Mesothelial cell of epicardium (in vitro differentiated cells): ENCODE measurements at places on chromosomes 6 and 20. TPM values are rescaled to one million over a fixed set of nuclear protein-coding genes. Genes with fewer than 3 reads are reported as not detected.

RIPPLY2 gene
- total RNA-seq, result not detected in 3 replicates

- DNase-seq, result no peak
Measured at GRCh38 chr6:169253337-169254238, at the start of gene THBS2. TSS of gene THBS2 (minus strand) at chr6:169253846. CDS start at chr6:169250784, 3,062 bp downstream.

DNA sequence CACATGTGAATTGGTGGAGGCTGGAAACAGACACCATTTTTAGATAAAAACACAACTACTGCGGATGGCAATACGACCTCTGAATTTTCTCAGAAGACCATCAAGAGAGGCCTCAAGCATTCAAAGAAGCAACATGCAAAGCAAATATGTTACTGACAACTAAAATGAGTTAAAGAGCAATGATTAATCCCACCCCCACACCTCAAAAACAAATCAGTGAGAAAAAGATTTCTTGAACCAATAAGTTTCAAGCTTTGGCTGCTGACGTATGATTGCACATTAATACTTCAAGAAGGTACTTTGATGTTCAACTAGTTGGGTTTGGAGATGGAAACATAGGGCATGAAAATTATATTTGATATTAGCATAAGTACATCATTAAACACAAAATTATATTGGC lies 982 bp downstream of the MMUT start:
- DNase-seq, result no peak

DNA sequence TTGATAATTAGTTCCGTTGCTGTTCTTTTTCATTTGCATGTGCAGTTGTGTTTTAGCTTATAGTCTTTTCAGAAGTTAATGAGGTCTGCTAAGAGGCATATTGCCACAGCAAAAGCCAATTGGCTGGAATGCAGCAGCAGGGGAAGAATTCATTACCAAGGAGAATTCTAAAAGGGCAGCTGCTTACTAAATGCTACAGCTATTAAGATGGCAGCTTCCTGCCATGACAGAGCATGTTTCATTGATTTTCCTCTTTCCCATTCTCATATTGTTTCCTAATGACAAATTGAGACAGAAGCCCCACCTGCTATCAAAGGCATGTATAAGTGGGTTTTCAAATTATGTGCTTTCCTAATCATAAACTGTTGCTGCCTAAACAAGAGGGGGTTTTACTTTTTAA lies 66.6 kb downstream of the CLVS2 start:
- no peak for DNase-seq

DNA sequence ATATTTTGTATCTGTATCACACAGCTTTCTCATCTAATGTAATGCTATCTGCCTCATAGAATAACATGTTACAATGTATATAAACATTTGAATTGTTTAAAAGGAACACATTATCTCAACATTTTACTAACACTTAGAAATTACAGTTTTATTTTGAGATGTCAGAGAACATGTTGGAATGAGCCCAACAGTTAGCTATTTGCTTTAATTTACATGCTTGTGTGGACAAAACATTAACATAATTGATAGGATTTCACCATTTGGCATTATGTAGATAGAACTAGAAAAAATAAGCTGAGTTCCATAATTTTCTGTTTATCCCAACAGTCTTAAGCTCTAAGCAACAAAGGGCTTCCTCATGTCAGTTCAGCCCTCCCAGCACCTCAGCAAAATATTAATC lies 330.9 kb downstream of the LMBRD1 start:
- no peak for DNase-seq

- DNase-seq, result no peak
Measured at GRCh38 chr20:46688151-46689081, 828 bp downstream of the TP53RK start.

DTD1 gene
- total RNA-seq, result 22.2 to 25.7 TPM (median 23.7 TPM) in 3 replicates

GATA5 gene
- total RNA-seq, result 26.0 to 30.0 TPM (median 27.5 TPM) in 3 replicates

DNA sequence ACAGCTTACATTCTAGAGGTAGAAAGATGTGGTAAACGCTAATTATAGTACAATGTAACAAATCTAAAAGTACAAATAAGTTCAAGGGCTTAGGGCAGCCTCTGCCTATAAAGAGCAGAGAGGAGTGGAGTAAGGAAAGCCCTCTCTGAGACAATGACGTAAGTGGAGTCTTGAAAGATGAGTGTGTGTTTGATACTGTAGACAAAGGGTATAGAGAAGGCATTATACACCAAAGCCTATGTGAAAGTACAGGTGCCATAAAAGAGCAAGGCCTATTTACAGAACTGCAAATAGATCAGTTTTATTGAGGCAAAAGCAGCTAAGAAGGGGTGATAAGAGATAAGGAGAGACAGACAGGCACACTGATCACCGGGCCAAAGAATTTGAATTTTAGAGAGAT lies 10.9 kb downstream of the GOPC start:
- no peak for DNase-seq

- DNase-seq, result no peak
Measured at GRCh38 chr6:43740961-43741764, 28.8 kb upstream of the VEGFA start.

PCNA gene
- total RNA-seq, result 82.6 to 89.8 TPM (median 87.5 TPM) in 3 replicates

SYCP2L gene
- total RNA-seq, result 16.6 to 20.1 TPM (median 19.9 TPM) in 3 replicates

GRCh38 chr20:58231683-58232082 lies 3.2 kb upstream of the ANKRD60 start:
- no peak for DNase-seq

DNA sequence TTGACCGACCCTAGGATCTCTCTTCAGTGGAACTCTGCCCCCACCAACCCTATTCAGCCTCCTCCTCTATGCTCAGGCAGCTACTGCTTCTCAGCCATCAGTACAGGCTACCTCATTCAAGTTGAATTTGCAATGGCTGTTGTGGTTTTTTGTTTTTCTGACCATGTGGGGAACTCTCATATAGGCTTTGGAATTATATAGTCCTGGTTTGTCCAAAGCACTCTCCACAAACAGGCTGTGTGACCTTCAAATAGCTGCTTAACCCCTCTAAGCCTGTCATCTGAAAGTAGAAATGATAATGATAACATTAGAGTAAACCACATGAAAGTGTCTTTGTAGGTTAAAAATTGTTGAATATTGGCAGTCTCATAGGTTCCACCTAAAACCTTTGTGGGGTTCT lies 80.3 kb downstream of the UNC5CL start:
- no peak for DNase-seq

ZBTB2 gene
- 15.2 to 16.1 TPM (median 15.8 TPM) in 3 replicates for total RNA-seq

- DNase-seq, result no peak
Measured at GRCh38 chr20:63006540-63007359, at the start of gene BHLHE23. TSS of gene BHLHE23 (minus strand) at chr20:63006964. CDS start at chr20:63006774, 190 bp downstream.

TSBP1 gene
- not detected in 3 replicates for total RNA-seq

GRCh38 chr20:62220666-62221568 lies 839 bp upstream of the HRH3 start:
- DNase-seq, result no peak

- no peak for DNase-seq
Measured at GRCh38 chr6:51996296-51996947, 91.0 kb downstream of the PKHD1 start.

DNA sequence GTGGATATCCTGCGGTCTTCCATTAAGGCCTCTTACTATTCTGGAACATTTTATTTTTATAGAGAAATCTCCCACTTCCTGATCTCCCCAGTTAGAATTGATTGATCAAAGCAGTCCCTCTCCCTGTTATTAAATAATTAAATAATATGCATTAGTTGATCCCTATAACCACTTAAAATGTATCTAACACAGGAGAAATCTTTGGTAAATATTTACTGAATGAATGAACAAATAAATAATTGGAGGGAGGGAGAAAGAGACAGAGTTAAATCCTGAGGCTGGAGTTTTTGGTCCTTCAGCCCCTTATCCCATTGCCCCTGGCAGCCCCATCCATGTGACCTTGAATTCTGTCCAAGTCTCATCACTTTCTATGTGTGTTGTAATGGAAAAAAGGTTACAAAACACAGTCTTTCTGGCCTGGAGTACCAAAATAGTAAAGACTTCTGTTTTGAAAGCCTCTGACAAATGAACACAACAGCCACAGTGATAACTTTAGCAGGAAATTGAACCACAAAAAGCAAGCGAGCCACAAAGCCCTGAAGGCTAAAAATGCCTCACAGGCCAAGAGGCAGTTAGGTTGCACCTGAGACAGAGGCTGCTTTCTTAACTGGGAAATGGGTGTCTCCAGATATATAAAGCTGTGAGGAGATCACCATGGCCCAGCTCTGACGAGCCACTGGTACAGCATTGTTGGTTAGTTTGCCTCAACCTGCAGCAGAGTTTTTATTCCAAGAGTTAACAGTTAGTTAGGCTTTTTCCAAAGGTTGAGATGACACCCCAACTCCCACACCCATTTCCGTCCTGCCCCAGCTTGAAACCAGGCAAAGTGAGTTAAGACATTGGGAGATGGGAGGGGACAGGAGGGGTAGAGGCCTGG lies 11.3 kb downstream of the NT5E start:
- no peak for DNase-seq

PLTP gene
- total RNA-seq, result 54.6 to 58.1 TPM (median 55.5 TPM) in 3 replicates

DNA sequence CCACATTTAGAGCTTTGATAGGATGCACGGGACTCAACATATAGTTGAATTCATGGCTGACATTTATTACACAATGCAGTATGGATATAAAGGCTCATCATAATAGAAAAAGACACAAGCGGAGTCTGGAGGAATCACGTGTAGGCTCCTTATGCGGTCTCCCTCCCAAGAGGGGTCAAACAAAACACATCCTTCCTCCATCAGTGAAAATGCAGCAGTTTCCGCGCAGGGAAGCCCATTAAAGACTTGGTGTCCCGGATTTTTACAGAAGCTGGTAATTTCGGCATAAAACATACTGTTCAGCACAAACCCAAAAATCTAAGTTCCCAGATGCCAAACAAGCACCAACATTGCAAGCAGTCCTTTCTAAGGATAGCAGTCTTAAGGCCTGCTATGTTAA lies 1.1 kb downstream of the USP45 start:
- DNase-seq, result no peak

DNA sequence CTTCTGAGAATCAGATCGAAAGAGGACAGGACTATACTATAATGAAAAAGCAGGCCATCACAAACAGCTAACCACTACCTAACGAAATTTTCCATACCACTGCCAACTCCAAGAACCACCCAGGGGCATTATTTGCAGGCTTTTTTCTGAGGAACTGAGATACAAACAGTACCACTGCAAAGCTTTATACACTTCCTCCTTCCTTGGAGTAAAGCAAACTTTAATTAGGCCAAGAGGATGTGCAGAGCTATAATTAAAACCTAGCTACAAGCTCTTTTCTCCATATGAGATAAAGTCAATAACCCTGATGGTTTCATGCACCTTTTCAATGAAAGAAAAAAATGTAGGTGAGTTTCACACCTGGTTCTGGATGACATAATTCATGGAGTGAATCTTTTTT lies 68.5 kb downstream of the ELOVL5 start:
- DNase-seq, result no peak

EYS gene
- total RNA-seq, result 0.52 to 0.69 TPM (median 0.60 TPM) in 3 replicates

USP49 gene
- 12.0 to 13.8 TPM (median 12.1 TPM) in 3 replicates for total RNA-seq

GRCh38 chr6:169962604-169963469 lies 211.4 kb downstream of the ERMARD start:
- DNase-seq, result peak; percentile 35

ELOVL2 gene
- 1.6 to 1.8 TPM (median 1.6 TPM) in 3 replicates for total RNA-seq

GRCh38 chr6:154460306-154461071 lies 50.0 kb downstream of the CNKSR3 start:
- DNase-seq, result no peak

DNA sequence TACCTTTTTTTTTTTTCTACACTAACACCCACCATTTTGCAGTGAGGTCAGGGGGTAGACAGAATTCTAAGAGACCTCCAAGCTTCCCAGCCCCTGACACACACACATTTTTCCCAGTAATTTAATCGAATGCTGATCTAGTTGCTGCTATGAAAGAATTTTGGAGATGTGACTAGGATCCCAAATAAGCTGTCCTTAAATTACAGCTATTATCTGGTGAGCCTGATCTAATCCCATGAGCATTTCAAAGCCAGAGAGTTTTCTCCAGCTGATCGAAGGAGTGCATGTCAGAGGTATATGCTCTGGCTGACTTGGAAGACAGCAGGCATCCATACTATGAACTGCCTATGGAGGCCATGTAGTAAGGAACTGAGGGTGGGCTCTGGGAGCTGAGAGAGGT lies 503.8 kb upstream of the MARCKS start:
- DNase-seq, result no peak

DNA sequence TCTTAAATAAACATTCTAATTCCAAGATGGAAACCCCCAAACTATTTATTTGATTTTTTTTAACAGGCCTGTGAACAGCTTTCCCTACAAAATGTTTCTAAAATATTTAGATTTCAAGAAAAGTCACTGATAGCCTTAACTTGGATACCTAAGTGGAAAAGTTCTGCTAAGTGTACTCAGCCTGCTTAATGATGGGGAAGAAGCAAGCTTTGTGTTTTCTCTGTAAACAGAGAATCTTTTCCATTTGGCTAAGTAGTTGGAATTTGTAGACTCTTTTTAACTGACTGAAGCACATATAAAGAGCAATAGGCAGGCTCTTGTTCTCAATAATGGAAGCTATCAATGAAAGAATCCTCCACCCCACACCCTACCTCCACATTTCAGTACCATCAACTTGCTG lies 108.2 kb downstream of the KIF6 start:
- DNase-seq, result no peak

DNA sequence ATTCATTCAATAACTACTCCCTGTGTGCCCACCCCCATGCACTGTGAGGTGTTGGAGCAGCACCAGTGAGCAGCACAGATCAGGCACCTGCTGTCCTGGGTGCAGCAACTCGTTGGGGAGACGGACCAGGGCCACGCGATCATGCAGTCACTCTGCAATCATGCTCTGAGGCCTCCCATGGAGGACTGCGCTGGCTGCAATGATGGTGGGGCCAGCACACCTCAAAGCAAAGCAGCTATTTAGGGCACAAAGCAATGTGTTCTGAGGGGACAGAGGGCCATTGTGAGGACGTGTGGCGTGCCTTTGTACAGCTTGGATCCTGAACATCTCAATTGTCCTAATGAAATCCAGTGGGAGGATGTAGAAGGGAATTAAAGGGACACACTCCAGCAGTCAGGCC lies 41.0 kb upstream of the MPC1 start:
- no peak for DNase-seq

GRCh38 chr6:36803482-36803881 lies 35.8 kb downstream of the CPNE5 start:
- no peak for DNase-seq

DNA sequence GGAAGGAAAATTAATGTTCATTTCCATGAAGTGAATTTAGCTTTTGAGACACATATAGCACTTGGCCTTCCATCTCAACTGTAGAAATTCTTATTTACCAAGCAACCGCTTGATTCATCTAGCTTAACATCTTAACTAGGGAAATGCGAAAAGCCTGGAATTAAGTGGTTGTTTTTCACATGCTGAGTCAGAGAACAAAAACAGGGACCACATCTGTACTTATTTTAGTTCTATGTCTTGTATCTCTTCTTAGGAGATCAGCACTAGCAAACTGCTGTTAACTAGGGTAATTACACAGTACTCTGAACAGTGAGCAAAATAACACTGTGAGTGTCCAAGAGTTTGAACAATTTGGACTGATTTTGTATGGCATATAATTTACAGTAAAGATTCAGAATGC lies 590.9 kb upstream of the NRSN1 start:
- no peak for DNase-seq

- DNase-seq, result no peak
Measured at GRCh38 chr6:90406957-90407356, 110.3 kb upstream of the BACH2 start.

CDH26 gene
- total RNA-seq, result 0.49 to 0.88 TPM (median 0.71 TPM) in 3 replicates
